ENCODE measurements at places on chromosomes 16 and 17.

DNA sequence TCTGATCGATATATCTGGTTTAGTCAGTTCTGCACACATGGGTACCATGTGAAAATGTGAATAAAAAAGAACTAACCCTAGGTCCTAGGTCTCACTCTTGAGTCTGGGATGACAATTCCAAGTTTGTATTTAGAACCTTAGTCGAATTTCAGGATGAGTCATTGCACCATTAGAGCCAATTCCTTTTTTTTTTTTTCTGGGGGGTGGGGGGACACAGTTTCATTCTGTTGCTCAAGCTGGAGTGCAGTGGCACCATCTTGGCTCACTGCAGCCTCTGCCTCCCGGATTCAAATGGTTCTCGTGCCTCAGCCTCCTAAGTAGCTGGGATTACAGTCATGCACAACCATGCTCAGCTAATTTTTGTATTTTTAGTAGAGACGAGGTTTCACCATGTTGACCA, 41.6 kb downstream of the SPAG9 start:
- no peak for DNase-seq

GRCh38 chr17:72614871-72615626, 477.4 kb downstream of the SLC39A11 start:
- no peak for DNase-seq

GRCh38 chr17:13584701-13585080, 17.0 kb downstream of the HS3ST3A1 start:
- DNase-seq = no peak

- DNase-seq = no peak
Observed at GRCh38 chr16:81035975-81036750, 521 bp downstream of the ATMIN start.
